Retinal pigment epithelial cell (primary cell): ENCODE measurements at places on chromosomes 3 and 15.
A peak's percentile ranks its signal among the peaks of the same experiment; 100 is the strongest.

DNA sequence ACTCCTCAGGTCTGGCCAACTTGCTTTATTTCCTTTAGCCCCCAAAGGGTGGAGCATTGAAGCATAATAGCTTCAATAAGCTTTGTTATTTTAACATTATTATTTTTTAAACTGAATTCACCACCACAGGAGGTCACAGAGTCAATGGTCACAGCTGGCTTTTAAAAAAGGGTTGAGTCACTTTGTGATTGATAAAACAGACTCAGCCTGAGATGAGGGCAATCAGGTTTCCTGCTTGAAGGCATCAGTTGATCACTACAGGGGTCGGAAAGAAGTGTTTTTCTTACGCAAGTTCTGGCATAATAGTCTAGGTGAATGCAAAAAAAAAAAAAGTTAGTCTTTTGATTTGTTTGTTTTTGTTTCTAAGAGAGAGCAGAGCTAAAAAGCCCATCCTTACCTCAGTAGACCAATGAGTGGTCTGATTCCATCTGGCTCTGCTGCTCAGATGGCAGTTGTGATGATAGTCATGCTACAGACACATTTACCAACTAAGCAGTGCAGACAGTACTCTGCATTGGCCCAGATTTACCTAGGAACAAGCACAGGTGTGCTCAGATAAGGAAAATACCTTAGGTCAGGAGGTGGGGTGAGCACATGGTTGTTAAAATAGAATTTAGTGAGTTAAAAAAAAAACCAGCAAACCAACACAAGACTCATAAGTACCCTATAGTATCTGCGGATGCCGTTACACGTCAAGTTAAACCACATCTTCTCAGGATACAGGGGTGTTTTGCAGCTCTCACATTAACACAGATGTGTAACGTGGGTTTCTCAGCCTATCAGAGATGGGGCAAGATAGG lies 22.6 kb downstream of the ZNF80 start:
- no peak for DNase-seq

GRCh38 chr3:112979244-112979832 lies 4.4 kb upstream of the CD200R1 start:
- DNase-seq: peak; percentile 7

DNA sequence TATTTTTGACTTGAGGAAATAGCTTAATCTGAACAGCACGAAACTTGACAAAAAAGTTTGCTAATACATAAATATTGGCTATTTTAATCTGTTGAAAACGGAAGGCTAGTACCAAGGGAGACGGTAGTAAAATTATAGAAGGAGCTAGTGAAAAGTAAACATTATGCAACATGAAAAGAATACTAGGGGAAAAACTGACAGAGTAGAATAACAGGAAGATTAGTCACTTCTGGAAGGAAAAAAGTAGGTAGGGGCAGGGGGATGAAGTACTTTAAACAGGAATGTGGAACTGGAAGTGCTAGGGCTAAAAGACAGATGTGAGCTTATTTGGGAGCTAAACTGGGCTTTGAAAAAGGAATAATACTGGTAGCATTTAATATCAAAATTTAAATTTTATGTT lies 60.1 kb downstream of the MBNL1 start:
- peak; percentile 42 for DNase-seq

- DNase-seq: no peak
Measured at GRCh38 chr15:80777137-80777536, 2.0 kb upstream of the CEMIP start.
